ENCODE measurements at places on chromosomes 2 and 18.

- no peak for DNase-seq
Observed at GRCh38 chr2:105378276-105378840, 20.5 kb downstream of the FHL2 start.

GRCh38 chr2:223855426-223855825 lies 18.0 kb upstream of the AP1S3 start:
- DNase-seq: no peak

- no peak for DNase-seq
Observed at GRCh38 chr2:71772510-71773172, 319.3 kb downstream of the DYSF start.

DNA sequence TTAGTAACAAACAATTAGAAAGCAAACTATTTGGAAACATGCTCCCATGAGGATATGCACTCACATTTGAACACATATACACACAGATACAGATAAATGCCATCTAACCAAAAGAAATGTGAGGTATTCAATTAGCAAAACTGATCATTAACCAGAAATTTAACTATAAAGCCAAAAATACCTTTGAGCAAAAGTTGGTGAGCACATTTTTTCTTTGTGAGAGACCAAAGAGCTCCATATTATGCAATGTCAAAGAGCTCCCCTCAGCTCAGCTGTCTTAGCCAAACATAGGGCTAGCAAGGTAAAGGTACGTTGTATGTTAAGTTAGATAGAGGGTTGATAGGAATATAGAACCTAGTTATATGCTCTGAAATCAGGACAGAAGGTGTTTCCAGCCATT lies 43.8 kb downstream of the CYBRD1 start:
- DNase-seq: no peak

- no peak for DNase-seq
Observed at GRCh38 chr2:74316627-74317295, 26.5 kb downstream of the SLC4A5 start.

DNA sequence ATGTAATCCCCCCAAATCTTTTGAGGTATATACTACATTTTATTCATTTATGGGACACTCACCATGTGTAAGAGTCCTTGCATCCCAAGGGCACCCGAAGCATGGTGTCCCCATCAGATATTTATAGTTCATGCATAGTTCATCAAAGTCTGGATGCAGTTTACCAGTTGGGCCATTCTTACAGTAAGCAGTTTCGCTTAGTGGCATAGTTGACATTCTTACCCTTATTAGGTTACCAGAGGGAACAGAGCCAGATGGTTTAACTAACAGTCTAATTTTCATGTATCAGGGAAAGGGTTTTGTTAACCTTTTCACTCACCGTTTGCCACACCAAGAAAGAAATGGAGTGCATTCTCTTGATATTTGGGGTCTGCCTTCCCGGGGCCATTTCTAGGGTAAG lies 7.1 kb downstream of the ZNF407 start:
- no peak for DNase-seq

- DNase-seq: no peak
Observed at GRCh38 chr2:136920652-136921333, 155.4 kb downstream of the THSD7B start.

DNA sequence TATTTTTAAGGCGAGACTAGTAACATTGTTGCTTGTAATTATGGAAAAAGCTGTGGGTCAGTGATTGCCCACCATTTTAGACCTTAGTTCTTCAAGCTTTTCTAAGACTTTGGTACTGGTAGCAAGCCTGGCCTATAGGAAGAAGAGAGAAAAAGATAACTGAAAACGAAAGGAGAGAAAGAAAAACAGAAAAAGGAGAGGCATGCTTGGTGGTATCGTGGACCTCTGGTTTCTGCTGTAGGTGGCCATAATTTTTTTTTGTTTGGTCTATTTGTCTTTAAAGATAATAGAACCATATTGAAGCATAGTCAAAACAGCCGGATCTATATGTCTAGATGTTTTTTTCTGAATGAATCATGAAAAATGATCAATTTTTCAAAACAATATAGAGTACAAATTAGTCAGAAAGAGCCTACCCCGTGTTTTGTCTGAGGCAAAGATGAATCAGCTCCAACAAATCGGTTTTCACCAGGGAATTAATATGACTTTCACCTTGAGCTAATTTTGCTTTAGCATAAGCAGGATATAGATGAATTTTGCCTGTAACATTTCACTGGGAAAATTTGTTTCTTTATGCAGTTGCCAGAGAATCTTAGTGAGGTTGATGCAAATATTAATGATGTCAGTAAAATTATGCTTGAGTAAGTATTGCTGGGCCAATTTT lies 45.7 kb downstream of the CCDC85A start:
- DNase-seq: no peak

DNA sequence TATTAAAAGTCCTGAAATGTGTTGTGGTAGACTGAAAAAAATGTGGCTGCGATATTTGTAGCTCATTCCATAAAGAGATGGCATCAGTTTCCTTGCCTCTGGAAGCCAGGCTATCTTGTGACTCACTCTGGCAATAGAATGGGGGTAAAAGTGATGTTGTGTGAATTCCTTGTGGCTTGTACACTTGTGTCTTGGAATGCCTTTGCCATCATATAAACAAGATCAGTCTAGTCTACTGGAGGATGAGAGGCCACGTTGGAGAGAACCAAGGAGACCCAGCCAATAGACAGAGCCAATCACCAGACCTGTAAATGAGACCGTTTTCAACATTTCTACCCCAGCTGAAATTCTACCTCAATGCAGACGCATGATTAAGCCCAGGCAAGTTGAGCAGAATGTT lies 254.1 kb downstream of the TRIB2 start:
- no peak for DNase-seq

DNA sequence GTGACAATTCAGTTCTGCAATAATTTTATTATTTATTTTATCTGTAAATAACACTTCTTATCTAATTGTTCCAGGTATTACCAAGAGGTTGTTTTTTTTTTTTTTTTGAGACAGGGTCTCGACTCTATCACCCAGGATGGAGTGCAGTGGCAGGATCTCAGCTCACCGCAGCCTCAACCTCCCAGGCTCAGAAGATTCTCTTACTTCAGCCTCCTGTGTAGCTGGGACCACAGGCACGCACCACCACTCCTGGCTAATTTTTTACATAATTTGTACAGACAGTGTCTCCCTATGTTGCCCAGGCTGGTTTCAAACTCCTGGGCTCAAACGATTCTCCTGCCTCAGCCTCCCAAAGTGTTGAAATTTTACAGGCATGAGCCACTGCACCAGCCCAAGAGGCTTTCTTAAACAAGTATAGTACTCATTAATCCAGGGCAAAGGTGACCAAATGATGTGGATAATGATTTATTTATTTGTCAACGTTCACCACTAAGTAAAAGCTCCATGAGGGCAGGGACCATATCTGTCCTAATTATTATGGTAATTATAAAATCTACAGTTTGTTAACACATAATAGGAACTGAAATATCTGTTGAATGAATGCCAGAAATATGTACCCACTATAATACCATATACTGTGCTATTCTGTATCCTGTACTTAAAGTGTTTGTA lies 12.0 kb downstream of the STK17B start:
- no peak for DNase-seq

GRCh38 chr2:223087466-223087865 lies 35.5 kb downstream of the KCNE4 start:
- no peak for DNase-seq

DNA sequence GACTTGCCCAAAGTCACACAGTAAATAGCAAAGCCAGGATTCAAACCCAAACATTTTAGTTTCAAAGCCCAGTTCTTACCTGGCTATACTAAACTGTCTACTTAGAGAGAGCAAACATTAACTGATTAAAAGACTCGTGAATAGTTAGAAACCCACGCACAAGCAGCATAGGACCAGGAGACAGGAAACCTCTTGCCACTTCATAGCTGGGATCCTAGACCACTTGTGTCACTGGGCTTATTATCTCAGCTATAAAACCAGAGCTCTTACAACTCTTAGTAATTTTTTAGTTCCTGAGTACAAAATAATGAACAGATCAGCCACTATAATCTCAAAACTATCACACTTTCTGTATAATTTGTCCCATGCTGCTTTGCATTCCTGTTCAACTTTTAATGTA lies 2.4 kb upstream of the AAK1 start:
- DNase-seq: no peak

GRCh38 chr18:1993866-1994265 lies 577.4 kb downstream of the METTL4 start:
- no peak for DNase-seq

GRCh38 chr2:201127570-201127969 lies 11.6 kb downstream of the CFLAR start:
- peak; percentile 38 for DNase-seq

GRCh38 chr2:156182132-156182531 lies 150.4 kb downstream of the NR4A2 start:
- DNase-seq: no peak

- DNase-seq: no peak
Observed at GRCh38 chr2:42648796-42649195, 80.4 kb downstream of the MTA3 start.

DNA sequence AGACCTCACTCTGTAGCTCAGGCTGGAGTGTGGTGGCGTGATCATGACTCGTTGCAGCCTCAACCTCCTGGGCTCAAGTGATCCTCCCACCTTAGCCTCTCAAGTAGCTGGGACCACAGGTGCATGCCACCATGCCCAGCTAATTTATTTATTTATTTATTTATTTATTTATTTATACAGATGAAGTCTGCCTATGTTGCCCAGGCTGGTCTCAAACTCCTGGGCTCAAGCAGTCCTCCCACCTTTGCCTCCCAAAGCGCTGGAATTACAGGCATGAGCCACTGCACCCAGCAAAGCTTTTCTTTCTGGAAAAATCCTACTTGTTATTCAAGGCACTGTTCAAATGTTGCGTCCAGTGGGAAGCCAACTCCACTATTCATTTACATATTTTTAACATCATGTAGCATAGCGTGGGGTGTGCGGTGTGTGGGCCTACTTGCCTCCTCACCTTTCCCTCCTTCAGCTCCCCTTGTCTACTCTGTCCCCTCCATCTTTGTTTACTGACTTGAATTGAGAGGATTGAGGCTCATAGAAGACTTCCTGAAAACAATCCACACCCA lies 6.8 kb upstream of the RHOB start:
- no peak for DNase-seq

- no peak for DNase-seq
Observed at GRCh38 chr2:180781276-180781675, 199.1 kb upstream of the UBE2E3 start.

- no peak for DNase-seq
Observed at GRCh38 chr2:211187602-211188001, 631.2 kb downstream of the CPS1 start.

DNA sequence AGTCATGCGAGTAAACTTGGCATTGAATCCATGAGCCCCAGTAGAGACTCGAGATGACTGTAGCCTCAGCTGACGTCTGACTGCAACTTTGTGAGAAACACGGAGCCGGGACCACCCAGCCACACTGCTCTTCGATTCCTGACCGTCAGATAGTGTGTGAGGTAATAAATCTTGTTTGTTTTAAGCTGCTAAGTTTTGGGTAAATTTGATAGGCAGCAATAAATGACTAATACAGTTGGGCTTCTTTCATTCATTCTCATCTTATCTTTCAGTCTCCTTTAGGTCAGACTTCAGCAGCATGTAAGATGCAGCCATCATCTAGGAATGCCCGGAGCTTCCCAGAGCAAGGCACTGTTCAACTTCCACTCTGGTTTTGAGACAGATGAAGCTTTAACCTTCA lies 8.0 kb upstream of the KLHL29 start:
- no peak for DNase-seq

- no peak for DNase-seq
Observed at GRCh38 chr2:207317378-207317984, 151.7 kb upstream of the KLF7 start.

- no peak for DNase-seq
Observed at GRCh38 chr2:109715313-109715805, 78.7 kb upstream of the RGPD5 start.

- DNase-seq: no peak
Observed at GRCh38 chr2:136288249-136288648, 170.3 kb upstream of the CXCR4 start.

GRCh38 chr2:223232896-223233295 lies 180.9 kb downstream of the KCNE4 start:
- no peak for DNase-seq

- no peak for DNase-seq
Observed at GRCh38 chr2:20094142-20094755, 42.8 kb upstream of the LAPTM4A start.

DNA sequence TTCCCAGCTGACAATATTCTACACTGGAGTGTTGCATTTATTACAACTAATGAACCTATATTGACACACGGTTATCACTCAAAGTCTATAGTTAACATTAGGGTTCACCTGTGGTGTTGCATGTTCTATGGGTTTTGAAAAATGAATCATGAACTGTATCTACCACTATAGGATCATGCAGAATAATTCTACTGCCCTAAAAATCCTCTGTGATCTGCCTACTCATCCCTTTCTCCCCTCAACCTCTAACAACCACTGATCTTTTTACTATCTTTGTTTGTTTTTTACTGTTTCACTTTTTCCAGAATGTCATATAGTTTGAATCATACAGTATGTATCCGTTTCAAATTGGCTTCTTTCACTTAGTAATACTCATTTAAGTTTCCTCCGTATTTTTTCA lies 47.6 kb upstream of the TCF7L1 start:
- no peak for DNase-seq

GRCh38 chr2:160433466-160434140 lies 60.0 kb downstream of the RBMS1 start:
- no peak for DNase-seq

DNA sequence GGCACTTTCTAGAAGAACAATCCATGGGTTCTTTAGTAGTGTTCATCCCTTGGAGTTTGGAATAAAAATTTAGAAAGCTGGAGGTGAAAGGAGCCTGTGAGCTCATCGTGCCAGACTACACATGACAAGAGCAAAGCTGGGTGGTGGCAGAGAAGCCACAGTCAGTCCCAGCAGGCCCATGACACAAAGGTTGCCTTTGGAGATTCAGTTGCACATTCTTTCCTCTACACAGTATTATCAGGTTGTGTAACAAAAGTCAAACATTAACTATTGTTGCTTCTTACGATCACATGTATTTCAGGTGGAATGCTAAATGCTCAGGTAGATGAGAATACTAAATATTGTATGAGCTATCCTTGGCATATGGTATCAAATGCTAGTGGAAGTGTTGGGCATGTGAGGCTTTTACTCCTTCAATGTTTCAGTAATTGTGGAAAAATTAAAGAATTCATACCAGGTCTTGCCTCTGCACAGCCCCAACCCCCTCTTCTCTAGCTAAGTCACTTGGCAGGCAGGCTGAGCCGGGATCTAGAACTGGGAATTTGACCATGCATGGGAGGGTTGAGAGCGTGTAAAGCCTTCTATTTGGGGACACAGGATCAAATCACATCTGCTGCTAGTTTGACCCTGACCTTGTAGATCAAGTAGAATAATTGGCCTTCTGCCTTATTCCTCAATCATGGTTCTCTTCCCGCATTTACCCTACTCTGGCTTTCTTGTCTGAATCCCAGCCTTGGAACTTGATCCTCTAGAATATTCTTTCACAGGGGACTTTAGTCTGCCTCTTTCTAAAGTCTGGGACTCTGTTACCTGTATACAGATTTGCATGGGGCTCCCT lies 230.9 kb downstream of the GCA start:
- no peak for DNase-seq
